ENCODE measurements at places on chromosomes 7 and 10. TPM values are rescaled to one million over a fixed set of nuclear protein-coding genes. Genes with fewer than 3 reads are reported as not detected.

The ABCC2 gene
- total RNA-seq: 0.81 TPM

The ZMIZ1 gene
- 22.0 TPM for total RNA-seq

The TCAF2 gene
- total RNA-seq: 3.1 TPM

The HTRA1 gene
- total RNA-seq: 21.3 TPM

The PLAC9 gene
- 13.1 TPM for total RNA-seq

The CCDC186 gene
- 39.8 TPM for total RNA-seq

The POLD2 gene
- 61.9 TPM for total RNA-seq

The CYTH3 gene
- 82.2 TPM for total RNA-seq

The KLF14 gene
- 1.5 TPM for total RNA-seq

The MYL10 gene
- total RNA-seq: not detected

The GSTO2 gene
- total RNA-seq: 51.7 TPM

The KLLN gene
- 2.0 TPM for total RNA-seq

The GDF10 gene
- total RNA-seq: 47.3 TPM

The ABCA13 gene
- 7.3 TPM for total RNA-seq

The HOXA2 gene
- total RNA-seq: 0.31 TPM

The OR2A7 gene
- 0.63 TPM for total RNA-seq

The ANAPC16 gene
- 47.9 TPM for total RNA-seq

The ZNF467 gene
- 2.4 TPM for total RNA-seq

The LRRD1 gene
- total RNA-seq: 14.8 TPM

The PRPS1L1 gene
- 12.7 TPM for total RNA-seq

The CALML5 gene
- total RNA-seq: not detected

The UBN2 gene
- 38.8 TPM for total RNA-seq

The ITIH5 gene
- total RNA-seq: 38.1 TPM

The STRIP2 gene
- total RNA-seq: 54.0 TPM

The TMEM176B gene
- 6.6 TPM for total RNA-seq

The TRIM50 gene
- total RNA-seq: 16.3 TPM

The ASZ1 gene
- total RNA-seq: 18.1 TPM

The ZNF655 gene
- total RNA-seq: 120 TPM

The NKX6-2 gene
- 8.9 TPM for total RNA-seq

The TWNK gene
- 31.1 TPM for total RNA-seq

The AKR1C1 gene
- total RNA-seq: 23.2 TPM

The PRSS37 gene
- total RNA-seq: 38.6 TPM

The FAS gene
- 10.7 TPM for total RNA-seq

The SPDYE5 gene
- total RNA-seq: 12.5 TPM

The TDRD1 gene
- 25.7 TPM for total RNA-seq

The HELLS gene
- total RNA-seq: 47.4 TPM

The PNLIP gene
- total RNA-seq: 0.74 TPM

The TMEM184A gene
- 18.7 TPM for total RNA-seq

The SPDYE9 gene
- 7.3 TPM for total RNA-seq

The NUTM2E gene
- total RNA-seq: 0.16 TPM

The DNAJB6 gene
- total RNA-seq: 172 TPM

The ALKBH4 gene
- total RNA-seq: 27.7 TPM

The STAG3 gene
- total RNA-seq: 105 TPM

The YWHAG gene
- total RNA-seq: 78.4 TPM

The ZNF138 gene
- total RNA-seq: 13.1 TPM

The MSANTD7 gene
- 15.3 TPM for total RNA-seq

The GJD4 gene
- not detected for total RNA-seq

The UNCX gene
- 0.24 TPM for total RNA-seq

The CLDN4 gene
- 0.93 TPM for total RNA-seq

The CRCP gene
- 39.4 TPM for total RNA-seq

The SPDYE8 gene
- 8.6 TPM for total RNA-seq

The INMT gene
- total RNA-seq: 41.2 TPM

The HNRNPA2B1 gene
- total RNA-seq: 343 TPM

The SYNPO2L gene
- 0.31 TPM for total RNA-seq

The CRHR2 gene
- total RNA-seq: 0.50 TPM

Data from testis (tissue), 5 donors.